Thymus (tissue), 14 donors: ENCODE measurements at places on chromosomes 2 and 18. TPM values are rescaled to one million over a fixed set of nuclear protein-coding genes. Genes with fewer than 3 reads are reported as not detected.
A peak's percentile ranks its signal among the peaks of the same experiment; 100 is the strongest.

The KRTCAP3 gene
- total RNA-seq: 1.6 TPM

DNA sequence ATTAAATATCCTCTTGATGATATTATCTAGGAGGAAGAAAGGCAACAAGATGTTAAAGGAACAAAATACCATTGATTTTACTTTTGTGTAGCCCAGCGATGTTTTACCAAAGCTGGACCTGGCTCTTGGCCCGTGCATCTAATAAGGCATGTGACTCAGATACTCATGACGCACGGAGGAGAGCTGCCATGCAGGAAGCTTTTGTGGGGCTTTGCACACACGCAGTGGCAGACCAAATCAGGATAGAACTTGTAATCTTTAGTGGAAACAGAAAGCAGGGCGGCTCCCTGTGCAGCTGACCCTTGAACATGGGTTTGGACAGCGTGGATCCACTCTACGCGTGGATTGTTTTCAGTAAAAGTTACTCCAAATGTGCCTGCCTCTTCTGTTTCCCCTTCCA is 190.0 kb downstream of the NAPG start:
- no peak for DNase-seq
- H3K27me3 ChIP-seq: no peaks in the 10 kb centered on the region
- no peak overlapping the region for H3K4me3 ChIP-seq
- no peaks in the 10 kb centered on the region for H3K36me3 ChIP-seq

GRCh38 chr2:88159481-88159880 is 10.7 kb upstream of the THNSL2 start:
- no peak overlapping the region for H3K4me3 ChIP-seq
- no peaks in the 10 kb centered on the region for H3K27me3 ChIP-seq

DNA sequence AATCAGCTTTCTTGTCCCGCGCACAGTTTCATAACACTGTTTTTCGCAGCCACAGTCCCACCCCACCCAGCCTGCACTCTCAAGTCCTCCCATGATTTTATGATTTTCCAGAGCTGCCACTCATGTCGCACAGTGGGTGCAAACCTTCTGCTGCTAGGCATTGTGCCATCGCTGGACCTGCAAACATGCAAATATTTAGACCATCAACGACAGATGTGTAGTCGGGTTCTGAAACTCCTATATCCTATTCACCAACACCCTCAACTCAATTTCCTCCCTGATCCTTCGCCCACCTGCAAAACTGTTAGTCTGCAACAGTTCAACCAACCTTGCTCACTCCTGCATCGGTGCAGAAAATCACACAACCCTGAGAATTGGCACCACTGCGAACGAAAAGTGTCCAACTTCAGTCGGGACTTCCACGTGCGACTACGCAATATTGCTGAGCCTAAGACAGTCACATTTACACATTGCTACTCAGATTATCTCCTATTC is 871 bp upstream of the ALS2 start:
- H3K27ac ChIP-seq: peak overlapping the region; percentile 85
- H3K27me3 ChIP-seq: no peaks in the 10 kb centered on the region
- peaks cover 7% of the 10 kb centered on the region for H3K4me1 ChIP-seq
- no peaks in the 10 kb centered on the region for H3K36me3 ChIP-seq

DNA sequence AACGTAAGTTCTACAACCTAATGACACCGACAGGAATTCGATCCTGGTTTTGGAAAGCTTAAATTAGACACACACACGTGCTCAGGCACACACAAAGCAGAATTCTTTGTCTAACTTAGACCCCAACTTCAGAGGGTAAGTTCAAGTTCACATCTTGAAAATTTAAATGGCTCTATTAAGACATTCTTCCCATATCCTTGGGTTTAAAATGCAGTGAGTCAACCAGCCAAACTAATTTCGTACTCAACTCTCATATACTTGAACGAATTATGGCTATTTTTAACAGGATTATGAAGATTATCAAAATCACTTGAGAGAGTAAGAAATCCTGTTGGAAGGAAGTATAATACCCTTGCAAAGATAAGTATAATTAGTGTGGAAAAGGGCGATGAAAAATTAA is 53.2 kb upstream of the ARL4C start:
- no peaks in the 10 kb centered on the region for H3K4me1 ChIP-seq
- no peaks in the 10 kb centered on the region for H3K27me3 ChIP-seq
- H3K36me3 ChIP-seq: no peaks in the 10 kb centered on the region
- H3K27ac ChIP-seq: no peak overlapping the region
- H3K4me3 ChIP-seq: no peak overlapping the region

DNA sequence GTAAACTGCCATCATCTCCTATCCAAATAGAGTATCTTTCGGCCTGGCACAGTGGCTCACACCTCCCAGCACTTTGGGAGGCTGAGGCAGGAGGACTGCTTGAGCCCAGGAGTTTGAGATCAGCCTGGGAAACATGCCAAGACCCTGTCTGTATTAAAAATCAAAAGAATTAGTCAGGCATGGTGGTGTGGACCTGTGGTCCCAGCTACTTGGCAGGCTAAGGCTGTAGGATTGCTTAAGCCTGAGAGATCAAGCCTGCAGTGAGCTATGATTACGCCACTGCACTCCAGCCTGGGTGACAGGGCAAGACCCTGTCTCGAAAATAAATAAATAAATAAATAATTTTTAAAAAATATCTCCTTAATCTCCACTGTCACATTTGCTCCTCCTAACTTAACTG is 14.7 kb upstream of the ARPC2 start:
- H3K36me3 ChIP-seq: no peaks in the 10 kb centered on the region
- H3K27me3 ChIP-seq: no peaks in the 10 kb centered on the region
- H3K4me1 ChIP-seq: no peaks in the 10 kb centered on the region
- no peak overlapping the region for H3K27ac ChIP-seq

DNA sequence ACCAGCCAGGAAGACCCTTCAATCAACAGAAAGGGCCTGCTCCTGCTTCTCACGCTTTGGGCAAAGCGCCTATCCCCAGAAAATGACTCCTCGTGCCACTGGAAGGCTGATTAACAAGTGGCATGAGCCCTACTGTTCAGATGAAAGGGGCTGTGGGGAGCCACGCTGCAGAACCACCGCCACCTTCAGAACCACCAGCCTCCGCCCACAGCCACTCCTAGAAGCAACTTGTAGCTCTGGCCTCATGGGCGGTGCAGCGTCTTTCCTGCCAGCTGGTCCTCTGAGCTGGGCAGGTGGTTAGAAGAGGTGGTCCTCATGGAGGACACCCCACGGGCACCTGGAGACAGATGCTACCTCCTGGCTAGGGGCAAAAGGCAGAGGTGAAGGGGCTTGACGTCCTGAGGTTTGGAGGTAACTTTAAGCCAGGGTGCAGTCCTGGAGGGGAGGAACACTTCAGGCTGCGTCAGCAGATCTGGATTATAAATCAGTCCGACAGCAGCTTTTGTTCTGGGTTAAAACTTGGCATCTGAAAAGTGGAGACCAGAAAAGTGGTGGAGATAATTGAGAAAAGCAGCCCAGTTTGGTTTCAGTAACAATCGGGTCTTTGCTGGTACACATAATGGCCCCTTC is 861 bp upstream of the SEMA4C start:
- H3K4me3 ChIP-seq: peak overlapping the region; percentile 27
- DNase-seq: no peak
- no peaks in the 10 kb centered on the region for H3K36me3 ChIP-seq

The ZNF521 gene
- total RNA-seq: 9.2 TPM

The HS6ST1 gene
- total RNA-seq: 35.2 TPM

DNA sequence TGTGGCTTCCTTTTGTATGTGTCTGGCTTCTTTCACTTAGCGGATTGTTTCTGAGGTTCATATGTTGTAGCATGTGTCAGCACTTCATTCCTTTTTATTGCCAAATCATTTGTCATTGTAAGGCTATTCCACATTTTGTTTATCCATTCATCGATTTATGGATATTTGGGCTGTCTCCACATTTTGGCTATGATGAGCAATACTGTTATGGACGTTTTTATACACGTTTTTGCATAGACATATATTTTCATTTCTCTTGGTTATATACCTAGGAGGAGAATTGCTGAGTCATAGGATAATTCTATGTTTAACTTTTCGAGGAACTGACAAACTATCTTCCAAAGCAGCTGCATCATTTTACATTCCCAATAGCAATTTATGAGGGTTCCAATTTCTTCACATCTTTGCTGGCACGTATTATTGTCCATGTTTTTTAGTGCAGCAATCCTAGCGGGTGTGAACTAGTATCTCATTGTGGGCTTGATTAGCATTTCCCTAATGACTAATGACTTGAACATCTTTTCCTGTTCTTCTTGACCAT is 48.1 kb upstream of the TBC1D8 start:
- no peak for DNase-seq
- H3K27ac ChIP-seq: no peak overlapping the region
- no peak overlapping the region for H3K4me3 ChIP-seq
- no peaks in the 10 kb centered on the region for H3K36me3 ChIP-seq
- H3K4me1 ChIP-seq: no peaks in the 10 kb centered on the region
